Upper lobe of right lung (tissue), 1 donor: ENCODE measurements at places on chromosomes 1 and 21. TPM values are rescaled to one million over a fixed set of nuclear protein-coding genes. Genes with fewer than 3 reads are reported as not detected.

OSCP1 gene
- 8.2 TPM for total RNA-seq

HUNK gene
- 2.0 TPM for total RNA-seq

C1QB gene
- 707 TPM for total RNA-seq

GBP6 gene
- 0.12 TPM for total RNA-seq

ELAPOR1 gene
- total RNA-seq: 5.6 TPM

ERICH3 gene
- not detected for total RNA-seq

DNA sequence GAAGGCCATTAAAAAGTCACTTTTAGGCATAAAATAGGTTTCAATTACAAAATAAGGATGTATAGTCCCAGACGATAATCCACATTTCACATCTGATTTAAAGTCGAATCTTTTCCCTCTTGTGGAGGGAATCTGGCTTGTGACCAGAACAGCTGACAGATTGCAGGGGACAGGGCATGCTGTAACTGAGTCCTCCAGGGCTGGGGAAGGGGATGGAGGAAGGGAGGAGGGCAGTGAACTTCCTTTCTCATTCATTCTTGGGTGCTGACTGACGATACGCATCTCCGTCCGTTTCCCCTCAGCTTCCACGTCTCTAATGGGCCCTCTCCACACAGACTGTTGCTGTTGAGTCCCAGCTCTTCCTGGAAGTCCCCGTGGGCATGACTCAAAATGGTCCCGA is 108.1 kb upstream of the CSF3R start:
- no peak for DNase-seq

GRCh38 chr1:117757668-117758067 is 151.8 kb downstream of the TENT5C start:
- DNase-seq: no peak

- DNase-seq: no peak
Measured at GRCh38 chr21:36976228-36976861, 9.9 kb upstream of the HLCS start.

DNA sequence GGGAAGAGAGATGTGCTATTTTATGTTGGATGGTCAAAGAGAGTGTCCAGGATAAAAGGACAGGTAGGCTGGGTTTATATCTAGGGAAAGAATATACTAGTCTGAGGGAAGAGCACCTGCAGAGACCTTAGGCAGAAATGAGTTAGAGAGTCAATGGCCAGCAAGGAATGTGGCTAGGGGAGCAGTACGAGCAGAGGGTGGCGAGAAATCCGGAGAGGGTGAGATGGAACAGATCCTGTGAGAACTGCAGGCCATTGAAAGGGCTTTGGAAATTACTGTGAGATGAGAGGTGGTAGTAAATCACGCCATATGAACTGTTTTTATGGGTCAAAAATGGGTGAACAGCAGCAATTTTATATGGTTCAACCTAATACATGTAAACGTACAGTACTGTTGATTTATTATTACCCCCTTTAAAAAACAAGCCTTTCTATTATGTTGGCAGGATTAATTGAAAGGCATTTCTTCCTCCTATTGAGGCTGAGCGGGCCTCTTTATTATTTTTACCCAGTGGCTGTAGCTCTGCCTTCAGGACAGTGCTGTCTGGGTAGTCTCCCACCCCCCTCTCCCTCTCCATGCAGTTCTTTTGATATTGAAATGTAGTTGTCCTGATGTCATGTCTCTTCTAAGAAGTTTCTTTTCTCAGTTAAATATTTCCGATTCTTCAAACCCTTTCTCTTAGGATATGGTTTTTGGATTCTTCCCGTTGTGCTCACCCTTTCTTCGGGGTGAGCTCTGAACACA is 75.2 kb upstream of the CD1D start:
- DNase-seq: no peak

GRCh38 chr1:2544093-2544874 is 11.9 kb upstream of the TNFRSF14 start:
- no peak for DNase-seq

- no peak for DNase-seq
Measured at GRCh38 chr1:109040989-109041620, 797 bp downstream of the WDR47 start.

DNA sequence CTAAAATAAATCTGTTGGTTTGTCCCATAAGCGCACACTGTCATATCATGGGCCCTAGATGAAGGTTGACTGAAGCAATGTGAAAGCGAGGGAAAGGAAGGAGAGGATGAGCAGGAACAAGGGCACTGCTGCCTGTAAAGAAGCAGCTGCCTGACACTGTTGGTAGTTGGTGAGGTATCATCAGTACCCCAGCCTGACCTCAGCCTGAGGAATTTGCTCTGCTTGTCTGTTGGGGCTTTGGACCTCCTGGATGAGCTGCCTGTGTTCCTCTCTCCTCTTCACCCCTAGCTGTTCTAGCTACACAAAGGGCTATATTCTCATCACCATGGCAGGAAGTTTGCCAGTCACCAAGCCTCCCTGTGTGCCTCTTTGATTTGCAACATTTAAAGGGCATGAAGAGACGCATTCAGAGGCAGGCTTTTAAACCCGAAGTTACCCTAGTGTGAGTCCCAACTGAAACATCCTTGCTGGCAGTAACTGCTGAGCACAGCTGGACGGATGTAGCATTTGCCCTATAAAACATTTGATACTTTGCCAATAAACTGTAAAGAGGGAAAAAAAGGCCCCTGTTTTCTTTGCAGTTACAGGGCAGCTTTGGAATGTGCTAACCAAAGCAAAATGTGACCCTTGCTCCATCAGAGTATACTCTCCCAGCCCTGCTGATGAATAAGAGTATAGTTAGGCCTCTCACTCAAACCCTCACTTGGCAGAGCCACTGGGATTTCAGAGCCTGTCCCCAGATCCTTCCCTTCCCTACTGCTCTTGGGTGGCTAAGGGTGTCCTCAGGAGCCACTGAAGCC is 22.2 kb upstream of the SPATA6 start:
- DNase-seq: no peak

GRCh38 chr21:34836103-34836932 is 167.5 kb downstream of the CLIC6 start:
- peak; percentile 88 for DNase-seq

GRCh38 chr1:9766759-9767442 is 56.9 kb downstream of the CLSTN1 start:
- DNase-seq: no peak

DNA sequence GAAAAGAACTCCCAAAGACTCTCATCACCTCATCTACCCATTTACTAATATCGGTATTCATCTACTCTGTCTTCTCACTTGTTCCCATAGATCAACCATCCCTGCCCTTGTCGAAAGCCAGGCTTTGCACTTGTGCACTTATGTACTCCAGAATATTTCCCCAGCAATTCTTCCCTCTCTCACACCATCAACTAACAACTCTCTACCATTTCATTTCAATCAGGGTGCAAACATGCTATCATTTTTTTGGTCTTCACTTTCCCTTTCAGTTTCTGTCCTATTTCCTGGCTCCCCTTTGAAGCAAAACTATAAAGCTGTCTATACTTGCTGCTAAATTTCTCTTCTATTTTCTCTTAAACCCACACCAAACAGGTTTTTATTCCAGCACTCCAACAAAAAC is 6.7 kb downstream of the C1orf105 start:
- no peak for DNase-seq

- no peak for DNase-seq
Measured at GRCh38 chr1:62232871-62233278, 38.2 kb downstream of the L1TD1 start.

GRCh38 chr1:57532299-57532698 is 108.4 kb upstream of the DAB1 start:
- no peak for DNase-seq
